Skeletal muscle tissue (tissue), 5 donors: ENCODE measurements at places on chromosomes 3 and 15. TPM values are rescaled to one million over a fixed set of nuclear protein-coding genes. Genes with fewer than 3 reads are reported as not detected.

Gene FRMD5
- total RNA-seq, result 3.7 TPM

Gene PP2D1
- not detected for total RNA-seq

Gene ESYT3
- 14.1 TPM for total RNA-seq

Gene STRIT1
- total RNA-seq, result 1.0 TPM

Gene CIDEC
- total RNA-seq, result 9.4 TPM

Gene CHCHD6
- 8.9 TPM for total RNA-seq

Gene MYH15
- total RNA-seq, result 0.52 TPM

Gene PPIP5K1
- total RNA-seq, result 8.9 TPM

Gene RASGRP1
- 0.52 TPM for total RNA-seq

Gene CCDC66
- total RNA-seq, result 54.3 TPM

Gene SEMA3F
- total RNA-seq, result 2.1 TPM

Gene INKA1
- 11.5 TPM for total RNA-seq

Gene CD200R1
- 5.7 TPM for total RNA-seq

Gene LRRC34
- total RNA-seq, result 3.1 TPM

Gene STAB1
- 67.3 TPM for total RNA-seq

Gene ALDH1A2
- 11.0 TPM for total RNA-seq

Gene GHSR
- total RNA-seq, result not detected

Gene ANKRD34C
- not detected for total RNA-seq

Gene BNIP2
- total RNA-seq, result 50.1 TPM

Gene EOGT
- 13.0 TPM for total RNA-seq

Gene IQCF5
- total RNA-seq, result not detected

Gene PPIB
- 199 TPM for total RNA-seq

Gene SI
- not detected for total RNA-seq

Gene ARNT2
- 2.1 TPM for total RNA-seq
